ENCODE measurements at places on chromosomes 6 and 20.

DNA sequence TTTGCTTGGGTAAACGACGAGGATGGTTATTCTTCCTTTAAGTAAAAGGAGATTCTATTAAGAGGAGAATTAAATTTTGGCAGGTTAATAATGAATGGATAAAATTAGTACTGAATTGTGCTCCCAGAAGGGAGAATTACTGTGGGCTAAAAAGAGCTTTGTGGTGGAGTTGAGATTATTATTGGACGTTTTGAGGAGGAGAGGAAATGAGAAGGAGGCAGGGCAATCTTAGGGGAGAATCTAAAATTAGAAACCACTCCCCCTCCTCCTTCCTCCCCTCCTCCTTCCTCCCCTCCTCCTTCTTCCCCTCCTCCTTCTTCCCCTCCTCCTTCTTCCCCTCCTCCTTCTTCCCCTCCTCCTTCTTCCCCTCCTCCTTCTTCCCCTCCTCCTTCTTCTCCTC lies 331.8 kb downstream of the PRL start:
- no peak overlapping the region for H3K27ac ChIP-seq
- no peak overlapping the region for H3K4me3 ChIP-seq
- no peak for DNase-seq
- no peaks in the 10 kb centered on the region for H3K27me3 ChIP-seq

- H3K36me3 ChIP-seq = no peaks in the 10 kb centered on the region
- no peaks in the 10 kb centered on the region for H3K4me1 ChIP-seq
- no peak for DNase-seq
- H3K27ac ChIP-seq = no peak overlapping the region
- no peak overlapping the region for H3K4me3 ChIP-seq
These were observed 6.8 kb downstream of the NOX3 start for GRCh38 chr6:155448668-155449449.

DNA sequence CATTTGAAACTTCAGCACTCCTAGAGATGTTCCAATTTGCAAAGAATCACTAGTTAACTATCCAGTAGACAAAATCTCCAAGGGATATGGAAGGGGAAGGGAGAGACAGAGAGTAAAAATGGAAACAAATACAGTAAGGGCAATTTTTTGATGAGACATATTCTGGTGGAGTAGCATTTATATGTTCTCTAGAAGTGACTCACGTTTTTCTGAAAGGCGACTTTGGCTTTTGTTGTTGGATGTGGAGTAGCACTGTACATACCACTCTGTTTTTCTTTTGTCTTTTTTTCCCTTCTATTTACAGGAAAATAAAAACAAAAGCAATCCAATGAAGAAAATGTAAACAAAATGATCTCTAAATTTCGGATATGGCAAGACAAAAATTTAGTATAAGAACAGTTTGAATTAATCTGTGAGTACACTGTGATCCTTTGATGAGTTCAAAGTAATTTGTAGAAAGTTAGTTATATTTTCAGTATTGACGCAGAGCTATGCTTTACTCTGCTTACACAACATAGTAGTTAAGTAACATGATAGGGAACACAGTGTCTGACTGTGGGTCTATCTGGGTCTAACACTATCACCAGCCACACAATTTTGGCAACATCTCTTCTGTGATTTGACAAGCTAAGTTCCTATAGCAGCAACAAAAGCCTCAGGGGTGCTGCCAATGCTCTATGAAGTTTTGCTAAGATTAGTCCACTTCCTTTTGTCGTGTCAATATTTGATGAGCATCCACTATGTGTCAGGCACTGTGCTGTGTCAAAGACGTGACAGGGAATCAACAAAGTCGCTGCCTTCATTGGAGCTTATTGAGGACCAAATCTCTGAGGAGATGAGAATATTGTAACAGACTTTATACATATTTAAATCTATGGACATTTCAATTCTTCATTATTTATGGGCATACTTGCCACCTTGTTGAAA lies 27.3 kb upstream of the TAGAP start:
- DNase-seq = no peak
- no peaks in the 10 kb centered on the region for H3K36me3 ChIP-seq
- H3K4me3 ChIP-seq = no peak overlapping the region
- H3K4me1 ChIP-seq = peaks cover 16% of the 10 kb centered on the region
- no peak overlapping the region for H3K27ac ChIP-seq
- no peaks in the 10 kb centered on the region for H3K27me3 ChIP-seq

DNA sequence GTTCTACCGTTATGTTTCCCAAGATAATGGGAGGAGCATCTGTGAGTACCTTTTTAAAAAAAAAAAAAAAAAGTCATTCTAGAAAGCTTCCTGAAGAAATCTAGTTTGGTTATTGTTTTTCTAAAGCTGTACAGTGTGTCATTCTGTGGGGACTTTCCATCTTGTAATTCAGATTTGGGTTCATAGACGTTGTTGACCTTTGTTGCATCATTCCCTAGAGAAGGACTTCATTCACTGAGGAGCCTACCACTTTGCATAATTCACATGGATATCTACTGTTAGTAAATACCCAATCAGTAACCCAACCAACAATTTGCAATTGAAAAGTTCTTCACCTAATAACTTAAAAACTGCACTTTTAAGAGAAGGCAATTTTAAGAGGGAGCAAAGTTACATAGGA lies 60.1 kb downstream of the RPP40 start:
- no peaks in the 10 kb centered on the region for H3K4me1 ChIP-seq
- no peak for DNase-seq
- H3K36me3 ChIP-seq = peaks cover 14% of the 10 kb centered on the region
- H3K4me3 ChIP-seq = no peak overlapping the region

GRCh38 chr20:18849131-18849530 lies 35.5 kb downstream of the SCP2D1 start:
- no peaks in the 10 kb centered on the region for H3K36me3 ChIP-seq
- no peak overlapping the region for H3K27ac ChIP-seq
- no peak for DNase-seq

GRCh38 chr6:43938178-43939105 lies 168.4 kb downstream of the VEGFA start:
- H3K36me3 ChIP-seq = no peaks in the 10 kb centered on the region
- DNase-seq = no peak
- peaks cover 3% of the 10 kb centered on the region for H3K27me3 ChIP-seq
- no peak overlapping the region for H3K27ac ChIP-seq
- H3K4me3 ChIP-seq = no peak overlapping the region

DNA sequence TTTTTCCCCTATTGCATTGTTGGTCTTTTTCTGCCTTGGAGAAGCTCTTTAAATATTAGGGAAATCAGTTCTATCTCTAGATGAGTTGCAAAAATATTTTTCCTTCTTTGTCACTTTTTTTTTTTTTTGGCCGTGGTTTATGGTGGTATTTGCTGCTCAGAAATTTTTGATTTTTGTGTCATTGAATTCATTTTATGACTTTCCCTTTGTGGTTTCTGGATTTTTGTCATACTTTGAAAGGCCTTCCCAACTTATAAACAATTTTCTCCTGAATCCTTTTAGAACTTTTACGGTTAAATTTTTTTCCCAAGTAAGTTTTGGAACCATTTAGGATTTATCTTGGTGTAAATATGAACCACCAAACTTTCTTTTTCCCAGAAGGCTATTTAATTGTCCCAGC lies 145.6 kb downstream of the GJA10 start:
- no peak for DNase-seq
- H3K27ac ChIP-seq = no peak overlapping the region
- no peak overlapping the region for H3K4me3 ChIP-seq
- no peaks in the 10 kb centered on the region for H3K27me3 ChIP-seq
- H3K36me3 ChIP-seq = peaks cover 11% of the 10 kb centered on the region

- no peak overlapping the region for H3K27ac ChIP-seq
- H3K27me3 ChIP-seq = no peaks in the 10 kb centered on the region
These were observed 511.6 kb downstream of the CDH26 start for GRCh38 chr20:60469829-60470228.

DNA sequence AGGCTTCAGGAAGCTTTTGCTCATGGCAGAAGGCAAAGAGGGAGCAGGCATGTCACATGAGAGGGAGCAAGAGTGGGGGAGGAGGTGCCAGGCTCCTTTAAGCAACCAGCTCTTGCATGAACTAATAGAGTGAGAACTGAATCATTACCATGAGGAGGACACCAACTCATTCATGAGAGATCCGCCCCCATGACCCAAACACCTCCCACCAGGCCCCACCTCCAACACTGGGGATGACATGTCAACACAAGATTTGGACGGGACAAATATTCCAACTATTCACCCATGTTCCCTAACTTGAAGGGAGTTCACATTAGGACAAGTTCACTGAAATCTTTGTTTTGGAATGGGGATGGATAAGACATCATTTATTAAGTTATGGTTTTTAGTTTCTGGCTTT lies 155.2 kb upstream of the ESR1 start:
- no peak for DNase-seq
- H3K36me3 ChIP-seq = peaks cover 4% of the 10 kb centered on the region
- H3K27ac ChIP-seq = no peak overlapping the region
